Stimulated activated CD8-positive, alpha-beta memory T cell treated with anti-CD3 and anti-CD28 coated beads, Interleukin-7, amount 100 ng/mL, for 1 hour (primary cell): ENCODE measurements at places on chromosomes 11 and 22.

DNA sequence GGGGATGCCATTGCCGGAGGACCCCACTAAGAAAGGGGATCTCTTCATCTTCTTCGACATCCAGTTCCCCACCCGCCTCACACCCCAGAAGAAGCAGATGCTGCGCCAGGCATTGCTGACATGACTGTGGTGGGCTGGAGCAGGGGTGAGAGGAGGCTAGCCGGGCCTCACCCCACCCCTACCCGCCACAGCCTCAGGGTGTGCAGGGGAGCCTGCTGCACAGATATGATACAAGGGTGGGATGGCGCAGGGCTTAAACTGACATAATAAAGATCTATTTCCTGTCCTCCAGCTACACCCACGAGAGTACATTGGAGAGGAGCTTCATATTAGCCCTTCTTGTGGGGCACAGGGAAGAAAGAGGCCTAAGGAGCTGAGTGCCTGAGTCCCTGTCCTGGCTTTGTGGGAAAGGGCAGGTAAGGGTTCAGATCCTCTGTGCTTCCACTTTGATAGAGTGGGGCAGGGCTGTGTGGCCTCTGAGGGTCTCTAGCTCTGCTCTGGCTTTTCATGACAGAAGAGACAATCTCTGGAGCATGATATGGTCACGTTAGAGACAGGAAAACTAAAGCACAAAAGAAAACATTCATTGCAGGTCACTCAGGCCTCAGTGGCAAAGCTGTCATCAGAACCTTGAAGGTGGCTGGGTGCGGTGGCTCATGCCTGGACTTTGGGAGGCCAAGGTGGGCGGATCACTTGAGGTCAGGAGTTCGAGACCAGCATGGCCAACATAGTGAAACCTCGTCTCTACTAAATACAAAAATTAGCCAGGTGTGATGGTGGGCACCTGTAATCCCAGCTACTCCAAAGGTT, 12.4 kb downstream of the UCP2 start:
- no peak for DNase-seq

- no peak for DNase-seq
These were observed 24.9 kb downstream of the BCO2 start for GRCh38 chr11:112200252-112200651.

DNA sequence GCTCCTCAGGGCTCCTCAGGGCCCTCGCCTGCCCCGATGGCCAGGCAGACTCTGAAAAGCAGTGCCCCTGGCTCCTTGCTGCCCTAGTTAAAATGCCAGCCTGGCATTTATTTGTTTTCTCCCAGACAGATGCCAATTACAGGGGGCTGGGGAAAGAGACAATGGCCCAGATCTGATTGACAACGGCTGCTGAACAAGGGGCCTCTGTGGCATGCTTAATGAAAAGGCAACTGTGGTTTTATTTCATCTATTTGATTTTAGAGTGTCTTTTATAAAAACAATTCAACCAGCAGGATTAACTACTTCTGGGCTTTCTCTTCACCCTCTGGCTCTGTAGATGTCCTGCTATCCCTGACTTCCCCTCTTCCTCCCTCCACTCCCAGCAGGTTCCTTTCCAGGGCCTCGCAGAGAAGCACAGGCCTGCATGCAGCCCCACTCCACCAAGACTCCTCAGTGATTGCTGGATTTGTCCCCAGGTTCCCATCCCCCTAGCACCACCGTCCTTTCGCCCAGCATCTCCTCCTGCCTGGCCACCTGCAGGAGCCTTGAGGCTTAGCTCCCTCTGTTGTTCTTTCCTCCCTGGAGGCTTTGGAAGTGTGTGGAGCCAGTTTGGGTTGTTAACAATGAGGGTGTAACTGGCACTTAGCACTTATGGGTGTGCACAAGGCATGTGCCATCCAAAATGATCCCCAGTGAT, 171.1 kb downstream of the TENM4 start:
- DNase-seq, result no peak

GRCh38 chr11:73257342-73258103, 14.6 kb upstream of the P2RY6 start:
- no peak for DNase-seq

DNA sequence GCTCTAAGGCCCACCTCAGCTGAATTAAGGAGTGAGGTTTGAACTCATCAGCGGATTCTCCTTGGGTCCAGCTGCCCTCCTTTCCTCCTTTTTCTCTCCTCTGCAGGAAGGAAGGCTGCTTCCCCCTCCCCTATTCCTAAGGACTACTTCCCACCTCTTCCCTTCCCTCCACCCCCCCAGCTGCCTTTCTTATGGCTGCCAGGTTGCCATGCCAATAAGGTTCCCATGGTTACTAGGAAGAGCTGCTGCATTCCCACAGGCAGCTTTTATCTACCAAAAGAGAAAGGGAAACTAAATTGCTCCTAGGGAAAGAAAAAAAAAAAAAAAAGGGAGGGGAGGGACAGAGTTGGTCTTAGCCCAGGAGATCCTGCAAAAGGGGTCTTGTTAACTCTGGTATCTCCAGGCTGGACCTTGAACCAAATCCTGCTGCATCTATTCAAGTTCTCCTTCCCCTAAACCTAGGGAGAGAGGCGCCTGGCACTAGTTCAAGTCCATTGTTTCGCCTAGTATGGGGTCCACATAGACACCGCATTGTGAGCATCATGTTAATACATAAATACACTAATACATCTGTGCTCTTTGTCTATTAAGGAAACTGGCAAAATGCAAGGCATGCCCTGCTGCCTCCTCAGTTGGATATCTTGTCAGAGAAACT, 21.2 kb upstream of the FEZ1 start:
- no peak for DNase-seq

GRCh38 chr11:57983191-57983590, 40.5 kb upstream of the OR9Q1 start:
- no peak for DNase-seq

- DNase-seq, result no peak
These were observed 1.9 kb downstream of the BLID start for GRCh38 chr11:122113836-122114825.

- no peak for DNase-seq
These were observed 53.1 kb downstream of the CELSR1 start for GRCh38 chr22:46484156-46484860.

DNA sequence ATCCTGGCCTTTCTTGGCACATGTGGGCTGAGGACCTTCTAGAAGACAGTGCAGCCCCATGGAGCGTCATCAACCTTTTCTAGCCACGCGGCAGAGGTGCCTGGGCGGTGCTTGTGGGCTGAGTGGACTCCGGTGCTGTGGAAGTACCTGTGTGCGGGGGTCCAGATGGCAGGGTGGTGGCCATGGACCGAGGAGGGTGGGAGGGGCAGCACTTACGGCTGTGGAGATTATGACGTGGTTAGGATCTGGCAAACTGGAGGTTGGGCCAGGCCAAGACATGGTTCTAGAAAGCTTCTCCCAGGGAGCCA, 2.0 kb downstream of the TUB start:
- DNase-seq, result no peak

DNA sequence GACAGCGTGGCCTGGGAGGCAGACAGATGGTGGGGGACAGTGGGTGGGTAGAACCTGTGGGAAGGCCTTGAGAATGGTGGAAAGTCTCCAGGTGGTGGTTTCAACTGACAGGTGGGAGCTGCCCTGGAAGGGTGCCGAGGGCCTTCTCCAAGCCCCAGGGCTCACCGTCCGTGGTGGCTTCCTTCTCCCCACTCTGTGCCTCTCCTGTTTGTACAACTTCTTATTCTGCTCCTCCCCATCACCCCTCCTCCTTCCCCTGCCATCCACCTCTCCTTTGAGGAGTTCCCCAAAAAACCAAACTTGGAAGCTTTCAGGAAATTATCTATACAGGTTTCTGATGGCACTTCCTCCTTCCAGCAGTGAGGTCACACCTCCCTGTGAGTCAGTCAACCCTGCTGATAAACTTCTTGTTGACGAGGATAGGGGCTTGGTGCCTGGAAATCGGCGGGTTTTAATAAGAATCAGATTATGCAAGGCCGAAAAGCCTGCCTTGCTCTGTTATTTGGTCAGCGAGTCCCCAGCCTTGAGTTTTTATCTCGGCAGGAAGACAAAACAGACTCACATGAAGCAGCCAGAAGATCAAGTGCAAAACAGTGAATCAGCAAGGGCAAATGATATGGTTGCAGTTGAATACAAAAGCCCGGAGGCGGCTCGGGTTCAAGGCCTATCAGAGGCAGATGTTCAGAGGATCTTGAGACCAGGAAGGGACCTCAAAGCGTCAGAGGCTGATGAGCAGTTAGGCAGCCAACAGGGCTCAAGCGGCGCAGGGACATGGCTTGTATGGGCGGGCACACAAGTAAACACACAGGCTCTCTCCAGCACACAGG, 9.5 kb upstream of the ST3GAL4 start:
- DNase-seq, result no peak

DNA sequence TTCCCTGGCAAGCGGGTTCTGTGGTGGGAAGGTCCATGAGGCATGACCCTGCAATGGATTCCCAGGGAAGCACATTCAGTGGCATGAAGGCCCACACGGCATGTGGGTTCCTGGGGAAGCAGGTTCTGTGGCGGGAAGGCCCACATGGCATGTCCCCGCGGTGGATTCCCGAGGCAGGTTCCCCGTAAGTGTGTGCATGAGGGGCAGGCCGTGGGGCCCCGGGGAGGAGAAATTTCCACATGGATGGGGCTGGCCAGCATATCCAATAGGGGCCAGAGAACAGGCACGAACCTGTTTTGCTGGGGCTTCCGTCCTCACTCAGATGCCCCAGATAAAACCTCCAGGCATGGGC, 83.7 kb downstream of the PHF21B start:
- no peak for DNase-seq

DNA sequence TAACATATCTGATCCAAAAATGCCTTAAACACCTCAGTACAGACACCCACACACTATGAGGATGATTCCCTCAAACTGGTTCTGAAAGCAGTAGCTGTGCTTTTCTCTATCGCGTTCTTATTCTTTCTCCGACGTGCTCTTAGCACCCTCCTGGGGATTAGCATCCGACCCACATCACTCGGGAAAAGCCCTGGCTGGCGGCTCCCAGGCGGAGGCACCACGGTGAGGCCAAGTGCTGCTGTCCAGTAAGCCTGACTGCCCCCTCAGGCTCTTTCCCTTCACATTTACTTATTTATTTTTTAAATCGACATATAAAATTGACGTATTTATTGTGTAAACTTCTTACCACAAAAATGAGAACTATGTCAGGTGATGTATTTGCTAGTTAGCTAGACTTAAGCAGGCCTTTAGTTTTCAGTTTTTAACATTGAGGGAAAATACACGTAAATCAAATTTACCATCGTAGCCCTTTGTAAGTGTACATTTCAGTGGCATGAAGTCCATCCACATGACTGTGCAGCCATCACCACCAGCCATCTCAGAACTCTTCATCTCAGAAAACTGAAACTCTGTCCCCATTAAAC, 19.2 kb downstream of the TBX1 start:
- no peak for DNase-seq

- no peak for DNase-seq
These were observed 12.1 kb downstream of the NADSYN1 start for GRCh38 chr11:71465054-71465453.

GRCh38 chr22:47533961-47534803, 771.7 kb downstream of the TBC1D22A start:
- DNase-seq, result no peak

DNA sequence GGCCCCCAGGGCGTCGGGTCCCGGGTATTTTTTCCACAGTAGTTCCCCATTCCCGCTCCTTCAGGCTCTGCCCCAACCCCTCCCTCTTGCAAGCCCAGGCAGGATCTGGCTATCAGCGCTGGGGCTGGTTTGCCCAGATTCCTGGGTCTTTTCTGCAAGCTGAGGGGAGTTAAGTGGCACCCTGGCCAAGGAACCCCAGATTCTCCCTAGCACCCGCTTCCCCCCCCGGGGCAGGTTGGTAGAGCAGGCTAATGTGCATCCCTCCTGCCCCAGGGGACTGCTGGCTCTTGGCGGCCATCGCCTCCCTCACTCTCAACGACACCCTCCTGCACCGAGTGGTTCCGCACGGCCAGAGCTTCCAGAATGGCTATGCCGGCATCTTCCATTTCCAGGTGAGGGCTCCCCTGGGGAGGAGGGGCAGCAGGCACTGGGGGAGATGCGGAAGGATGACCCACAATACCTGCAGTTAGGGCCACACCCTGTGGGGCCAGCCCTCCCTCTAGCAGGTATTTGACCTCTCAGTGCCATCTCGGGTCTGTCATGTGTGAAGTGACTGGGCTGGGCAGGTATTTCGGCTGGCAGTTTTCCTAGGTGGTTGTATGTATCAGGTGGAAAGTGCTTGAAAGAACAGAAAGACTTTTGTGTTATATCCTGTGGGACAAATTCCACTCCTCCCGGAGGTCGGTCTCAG, 1.6 kb downstream of the CAPN1 start:
- DNase-seq, result no peak

DNA sequence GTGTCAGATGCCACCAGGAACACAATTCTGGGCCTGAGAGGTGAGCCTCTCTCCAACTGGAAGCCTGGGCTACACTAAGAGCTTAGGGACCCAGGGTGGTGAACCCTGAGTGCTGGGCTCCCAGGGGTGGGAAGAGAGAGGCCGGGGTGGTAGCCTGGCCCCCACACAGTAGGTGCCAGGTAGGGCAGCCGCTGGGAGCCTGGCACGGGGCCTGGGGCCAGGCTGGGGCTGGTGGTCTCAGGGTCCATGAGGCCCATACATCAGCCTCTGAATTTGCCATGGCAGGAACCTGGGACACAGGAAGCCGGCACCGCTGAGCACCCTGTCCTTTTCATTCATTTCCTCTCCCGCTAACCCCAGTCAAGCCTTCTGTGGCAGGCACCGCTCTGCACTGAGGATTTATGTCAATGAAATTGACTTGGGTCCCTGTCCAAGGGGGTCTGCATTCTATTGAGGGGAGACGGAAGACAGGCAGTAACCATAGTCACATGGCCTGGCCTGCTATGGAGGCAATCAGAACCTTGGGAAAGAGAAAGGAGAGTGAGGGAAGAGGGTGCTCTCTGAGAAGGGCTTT, 8.6 kb downstream of the MYEOV start:
- DNase-seq, result no peak

DNA sequence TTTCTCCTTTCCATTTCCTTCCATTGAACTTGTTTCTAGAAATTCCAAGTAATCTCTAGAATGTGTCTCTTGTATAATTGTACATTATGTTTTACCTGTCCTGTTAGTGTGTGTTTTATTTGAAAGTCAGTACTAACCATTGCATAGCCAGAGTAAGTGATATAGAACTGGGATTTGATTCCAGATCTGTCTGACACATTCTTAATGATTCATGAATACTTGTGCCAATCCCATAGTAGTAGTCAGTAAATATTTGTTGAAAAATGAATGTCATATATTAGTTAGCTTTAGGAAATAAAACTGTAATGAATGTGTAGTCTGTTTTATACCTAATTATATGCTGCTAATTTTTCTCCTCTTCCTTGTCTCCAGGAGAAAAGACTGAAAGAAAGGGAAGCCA, 186.9 kb downstream of the DDX10 start:
- no peak for DNase-seq

- peak; percentile 45 for DNase-seq
These were observed 8.3 kb upstream of the PPIL2 start for GRCh38 chr22:21657360-21658032.

DNA sequence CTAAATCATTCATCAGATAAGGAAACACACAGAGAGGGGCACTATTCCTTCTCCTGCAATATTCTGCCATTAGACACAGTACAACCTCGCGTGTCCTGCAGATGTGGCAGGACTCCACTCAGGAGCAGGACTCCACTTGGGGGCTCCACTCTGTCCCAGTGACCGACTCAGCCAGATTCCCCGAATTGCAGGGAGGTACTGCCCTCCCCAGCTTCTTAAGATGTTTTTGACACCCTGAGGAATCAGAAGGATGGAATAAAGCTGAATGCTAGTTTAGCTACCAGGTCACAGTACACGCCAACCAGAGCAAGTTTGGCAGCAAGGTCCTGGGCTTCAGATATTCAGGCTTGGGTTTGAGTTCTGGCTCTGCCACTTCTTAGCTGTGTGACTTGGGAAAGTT, 99.3 kb upstream of the USP47 start:
- no peak for DNase-seq
